ENCODE measurements at places on chromosomes 6 and 20. TPM values are rescaled to one million over a fixed set of nuclear protein-coding genes. Genes with fewer than 3 reads are reported as not detected.

GRCh38 chr20:38957235-38957876 lies 4.8 kb upstream of the DHX35 start:
- DNase-seq, result no peak

- no peak for DNase-seq
These were observed 15.7 kb upstream of the NHSL1 start for GRCh38 chr6:138514860-138515540.

DNA sequence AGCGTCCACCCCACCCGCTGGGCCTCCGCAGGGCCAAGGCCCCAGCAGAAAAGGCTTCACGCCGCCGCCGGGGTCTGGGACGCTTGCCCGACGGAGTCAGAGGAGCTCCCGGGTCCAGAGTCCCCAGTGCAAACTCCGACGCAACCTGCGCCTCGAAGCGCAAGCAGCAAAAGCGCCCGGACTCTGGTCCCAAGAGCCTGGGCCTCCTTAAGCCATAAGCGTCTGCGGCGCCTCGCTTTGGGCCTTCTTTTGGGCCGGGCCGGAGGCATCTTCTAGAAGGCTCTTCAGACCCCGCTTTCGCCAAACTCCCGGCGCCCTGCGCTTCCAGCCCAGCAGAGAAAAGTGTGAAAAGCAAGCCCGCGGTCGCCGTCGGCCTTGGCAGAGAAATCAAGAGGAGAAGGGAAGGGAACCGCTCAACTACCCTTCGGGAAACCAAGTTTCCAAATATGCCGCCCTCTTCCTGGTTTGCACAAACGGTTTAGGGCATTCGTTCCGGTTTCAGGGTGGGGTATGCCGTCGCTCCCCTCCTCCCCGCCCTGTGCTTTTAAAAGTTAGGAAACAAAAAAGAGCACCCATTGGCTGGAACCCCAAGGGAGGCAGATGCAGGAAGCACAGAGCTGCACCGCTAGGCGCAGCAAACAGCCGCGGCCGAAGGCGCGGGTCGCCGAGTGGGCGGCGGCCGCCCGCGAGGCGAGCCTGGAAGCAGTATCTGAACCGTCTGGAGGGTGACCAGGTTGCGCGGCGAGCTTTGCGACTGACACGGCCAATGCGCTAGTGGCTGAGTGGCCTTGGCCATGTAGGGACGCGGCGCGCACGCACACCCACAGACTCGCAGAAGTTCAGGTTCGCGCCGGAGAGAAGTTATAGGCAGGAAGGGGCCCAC lies 1.2 kb downstream of the TBX18 start:
- DNase-seq, result peak; percentile 33

DNA sequence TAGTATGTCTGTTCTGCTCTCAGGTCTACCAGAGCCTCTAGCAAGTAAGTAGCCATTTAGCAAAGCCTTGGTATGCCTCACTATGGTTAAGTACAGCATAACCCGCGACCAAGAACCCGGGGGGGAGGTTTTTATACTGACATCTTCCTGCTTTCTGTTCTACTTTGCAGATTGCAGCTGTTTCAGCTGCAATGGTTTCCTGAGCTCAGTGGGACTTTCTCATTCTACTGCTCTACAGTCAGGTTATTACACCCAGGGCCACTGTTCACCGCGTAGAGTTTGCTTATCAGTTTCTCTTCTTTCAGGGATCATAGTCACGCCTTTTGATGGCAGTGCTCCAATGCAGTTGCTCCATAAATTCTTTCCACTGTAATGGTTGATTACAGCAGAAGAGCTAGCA lies 631.3 kb downstream of the TFAP2A start:
- DNase-seq, result no peak

DNA sequence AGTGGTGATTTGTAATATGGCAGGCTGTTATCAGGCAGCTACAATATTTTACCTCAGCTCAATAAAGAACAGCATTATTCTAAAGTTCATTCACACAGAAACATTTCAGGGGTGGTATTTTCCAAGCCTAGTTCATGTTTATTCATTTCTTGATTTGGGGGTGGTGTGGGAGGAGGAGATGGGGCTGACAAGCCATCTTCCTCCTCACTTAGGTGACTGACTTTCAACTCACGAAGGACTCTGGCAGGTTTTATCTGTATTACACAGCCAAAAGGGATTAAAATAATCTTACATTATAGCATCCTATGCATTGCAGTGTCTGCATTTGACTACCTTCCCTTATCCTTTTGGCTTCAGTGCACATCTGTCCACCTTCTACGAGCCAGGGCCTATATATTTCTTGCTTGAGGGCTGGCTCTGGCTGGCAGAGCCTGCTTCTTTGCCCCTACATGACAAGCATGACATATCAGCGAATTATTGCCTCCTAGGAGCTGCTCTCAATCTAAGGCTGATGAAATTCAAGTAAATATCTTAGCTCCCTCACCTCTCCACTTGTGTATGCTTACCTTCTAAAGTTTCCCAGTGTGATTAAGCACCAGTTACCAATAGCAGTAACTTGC lies 20.0 kb downstream of the KHDRBS2 start:
- DNase-seq, result no peak

- DNase-seq, result no peak
These were observed 923.7 kb downstream of the TBC1D32 start for GRCh38 chr6:120410586-120410985.

GRCh38 chr6:169161572-169162167 lies 92.0 kb downstream of the THBS2 start:
- no peak for DNase-seq

GRCh38 chr6:34598712-34599111 lies 42.6 kb upstream of the SPDEF start:
- peak; percentile 74 for DNase-seq

DNA sequence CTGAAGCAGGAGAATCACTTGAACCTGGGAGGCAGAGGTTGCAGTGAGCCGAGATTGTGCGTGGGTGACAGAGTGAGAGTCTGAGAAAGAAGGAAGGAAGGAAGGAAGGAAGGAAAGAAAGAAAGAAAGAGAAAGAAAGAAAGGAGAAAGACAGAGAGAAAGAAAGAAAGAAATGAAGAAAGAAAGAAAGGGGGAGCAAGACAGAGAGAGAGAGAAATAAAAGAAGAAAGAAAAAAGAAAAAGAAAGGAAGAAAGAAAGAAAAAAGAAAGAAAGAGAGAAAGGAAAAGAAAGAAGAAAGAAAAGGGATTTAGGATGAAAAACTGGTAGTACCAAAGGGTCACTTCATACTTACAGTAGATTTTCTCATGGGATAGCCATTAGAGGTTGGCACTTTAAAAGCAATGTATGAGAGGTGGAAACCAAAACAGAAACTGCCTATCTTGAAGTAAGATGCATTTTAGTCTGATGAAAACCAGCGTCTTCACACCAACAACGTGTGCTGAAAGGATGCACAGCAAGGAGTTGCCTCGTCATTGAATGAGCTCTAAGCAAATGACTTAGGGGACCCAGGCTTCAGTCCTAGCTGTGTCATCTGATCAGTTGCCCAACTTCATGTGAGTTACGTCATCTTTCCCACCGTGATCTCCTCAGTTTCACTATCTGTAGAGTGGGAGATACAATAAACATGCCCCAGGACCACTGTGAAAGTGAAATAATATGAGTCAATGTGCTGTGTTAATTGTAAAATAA lies 133.9 kb upstream of the NEDD9 start:
- no peak for DNase-seq

Gene GSTA3
- total RNA-seq, result 28.7 TPM

Gene TFAP2C
- total RNA-seq, result 1.3 TPM

Data from testis (tissue), 5 donors.